ENCODE measurements at places on chromosomes 4 and X.

DNA sequence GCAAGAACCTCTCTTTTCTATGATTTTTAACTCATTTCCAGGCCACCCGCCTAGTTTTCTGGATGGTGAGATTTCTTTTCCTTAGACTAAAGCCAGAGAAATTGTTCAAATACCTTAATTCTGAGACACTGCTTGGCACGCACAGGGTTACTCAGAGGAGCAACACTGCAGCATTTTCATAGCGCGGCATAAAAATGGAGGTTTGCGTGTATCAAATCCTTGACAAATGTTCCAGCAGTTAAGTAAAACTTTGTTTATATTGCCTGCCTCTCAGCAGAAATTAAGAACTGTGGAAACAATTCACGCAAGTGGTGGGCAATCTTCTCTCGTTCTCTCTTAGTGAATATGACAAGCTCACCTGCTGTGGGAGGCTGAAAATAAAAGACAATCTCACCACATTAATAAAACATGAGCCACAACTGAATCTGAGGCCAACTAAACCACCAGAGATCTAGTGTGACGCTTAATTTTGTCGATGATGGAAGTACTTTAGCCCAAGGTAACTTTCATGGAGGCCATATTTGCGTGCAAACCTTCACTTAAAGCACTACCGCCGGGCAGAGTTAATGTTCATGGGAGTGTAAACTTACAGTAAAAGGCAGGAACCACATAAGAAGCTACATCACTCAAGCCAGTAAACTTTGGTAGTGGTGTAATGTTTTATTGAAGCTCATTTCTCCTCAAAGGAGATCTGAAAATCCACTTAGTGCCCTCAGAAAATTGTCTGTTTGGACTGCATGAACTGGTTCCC is 894.8 kb upstream of the EPHA5 start:
- no peak for DNase-seq

DNA sequence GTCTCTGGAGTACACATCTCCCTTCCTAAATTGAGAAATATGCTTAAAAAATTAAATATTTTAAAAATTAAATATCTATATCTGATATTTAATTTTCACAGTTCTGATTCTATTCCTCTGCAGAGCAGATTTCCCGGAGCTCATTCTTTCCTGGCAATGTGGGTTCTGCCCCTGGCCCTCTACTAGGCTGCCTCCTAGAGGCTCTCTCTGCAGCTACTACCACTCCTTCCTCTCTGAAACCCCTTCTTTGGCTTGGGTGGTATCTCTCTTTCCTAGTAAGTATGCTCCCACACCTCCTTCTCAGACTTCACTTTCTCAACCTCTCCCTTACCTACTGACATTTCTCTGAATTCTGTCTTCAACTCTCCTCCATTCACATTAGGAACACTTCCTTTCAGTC is 45.3 kb downstream of the RPGR start:
- no peak for DNase-seq

DNA sequence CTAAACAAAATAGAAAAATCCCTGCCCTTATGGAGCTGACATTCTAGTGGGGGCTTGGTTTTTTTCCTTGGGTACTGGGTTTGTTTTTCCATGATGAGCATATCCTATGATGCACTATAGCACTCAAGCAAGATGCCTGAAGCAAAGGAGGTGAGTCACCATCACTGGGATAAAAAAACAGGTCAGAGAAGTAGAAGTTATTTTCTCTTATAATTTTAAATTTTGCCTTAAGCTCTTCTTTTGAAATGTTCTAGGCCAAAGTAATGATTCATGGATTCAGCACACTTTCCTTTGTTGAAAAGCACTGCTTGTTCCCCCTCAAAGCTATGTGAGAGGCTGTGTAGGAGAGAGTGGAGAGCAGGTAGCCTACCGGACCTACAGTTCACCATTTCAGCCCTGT is 15.2 kb upstream of the CXCL2 start:
- no peak for DNase-seq

DNA sequence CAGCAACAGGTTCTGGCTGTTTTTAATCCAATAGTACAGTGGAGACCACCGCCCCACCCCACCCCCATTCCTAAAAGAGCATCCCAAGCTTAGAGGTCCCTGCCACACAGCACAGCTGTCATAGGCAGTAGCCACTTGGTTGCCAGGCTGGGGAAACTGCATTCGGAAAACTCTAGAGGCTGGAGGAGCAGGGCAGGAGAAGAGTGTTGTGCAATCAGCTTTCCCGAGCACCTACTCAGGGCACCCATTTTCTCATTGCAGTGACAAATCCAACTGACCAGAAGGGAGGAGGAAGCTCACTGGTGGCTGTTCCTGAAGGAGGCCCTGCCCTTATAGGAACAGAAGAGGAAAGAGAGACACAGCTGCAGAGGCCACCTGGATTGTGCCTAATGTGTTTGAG is 1.1 kb downstream of the CXCL1 start:
- DNase-seq = no peak

DNA sequence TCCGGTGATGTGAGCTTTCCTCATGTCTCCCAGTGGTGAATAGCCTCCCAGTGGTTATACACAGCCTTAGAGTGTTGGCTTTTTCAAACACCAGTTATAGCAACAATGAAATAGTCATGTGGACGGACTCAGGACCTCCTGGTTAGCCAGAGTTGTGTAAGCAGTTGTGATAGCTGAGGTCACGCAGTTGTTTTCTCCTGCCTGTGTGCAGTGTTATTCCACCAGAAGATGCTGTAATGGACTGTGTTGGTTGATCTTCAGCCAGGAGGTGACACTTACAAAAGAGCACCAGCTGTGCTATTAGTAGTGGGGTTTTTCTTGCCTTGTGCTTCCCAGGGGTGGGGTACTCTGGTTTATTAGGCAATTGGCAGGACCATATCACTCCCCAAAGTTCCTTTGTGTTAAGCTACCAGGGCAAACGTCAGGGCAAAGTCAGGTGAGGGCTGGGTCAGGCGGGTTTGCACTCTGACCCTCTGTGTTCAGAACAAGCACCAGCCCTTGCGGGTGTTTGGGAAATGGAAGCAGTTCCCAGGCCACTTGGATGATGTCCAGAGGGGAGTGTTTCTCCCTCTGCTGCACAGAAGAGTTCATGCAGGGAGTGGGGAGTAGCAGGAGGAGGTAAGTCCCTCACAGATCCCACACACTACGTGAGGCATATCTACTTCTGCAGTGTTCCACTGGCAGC is 252.6 kb downstream of the TMEM47 start:
- DNase-seq = no peak

DNA sequence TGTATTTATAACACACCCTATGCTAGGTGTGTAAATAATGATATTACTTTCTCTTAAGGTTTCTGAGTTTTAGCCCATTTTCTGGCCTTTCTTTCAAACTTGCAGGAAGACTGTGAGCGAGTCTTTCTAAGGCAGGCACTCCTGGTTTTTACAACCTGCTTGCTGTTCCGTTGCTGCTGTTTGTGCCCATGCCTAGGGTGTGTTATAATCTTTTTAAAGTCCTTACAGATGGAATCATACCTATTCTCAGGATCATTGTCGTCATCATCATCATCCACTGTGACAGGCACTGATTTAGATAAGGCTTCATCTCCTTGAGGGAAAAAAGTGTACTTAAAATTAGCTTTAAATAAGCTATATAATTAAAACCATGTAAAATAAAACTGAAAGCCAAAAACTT is 110.0 kb downstream of the ATRX start:
- DNase-seq = no peak

DNA sequence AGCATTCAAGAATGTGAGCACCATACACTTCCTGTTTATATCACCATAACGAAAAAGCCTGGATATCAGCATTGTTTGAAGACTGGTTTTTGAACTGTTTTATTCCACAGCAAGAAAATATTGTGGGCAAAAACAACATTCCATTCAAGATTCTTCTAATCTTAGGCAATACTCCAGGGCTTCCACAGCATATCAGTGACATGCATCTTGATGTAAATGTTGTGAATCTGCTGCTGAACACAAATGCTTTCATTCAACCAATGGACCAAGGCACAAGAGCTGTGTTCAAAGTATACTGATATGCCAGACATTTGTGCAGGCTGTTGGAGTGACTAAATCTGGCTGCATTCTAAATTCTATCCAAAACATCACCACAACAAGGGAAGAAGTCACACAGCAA is 260.1 kb upstream of the ETNPPL start:
- DNase-seq = no peak

DNA sequence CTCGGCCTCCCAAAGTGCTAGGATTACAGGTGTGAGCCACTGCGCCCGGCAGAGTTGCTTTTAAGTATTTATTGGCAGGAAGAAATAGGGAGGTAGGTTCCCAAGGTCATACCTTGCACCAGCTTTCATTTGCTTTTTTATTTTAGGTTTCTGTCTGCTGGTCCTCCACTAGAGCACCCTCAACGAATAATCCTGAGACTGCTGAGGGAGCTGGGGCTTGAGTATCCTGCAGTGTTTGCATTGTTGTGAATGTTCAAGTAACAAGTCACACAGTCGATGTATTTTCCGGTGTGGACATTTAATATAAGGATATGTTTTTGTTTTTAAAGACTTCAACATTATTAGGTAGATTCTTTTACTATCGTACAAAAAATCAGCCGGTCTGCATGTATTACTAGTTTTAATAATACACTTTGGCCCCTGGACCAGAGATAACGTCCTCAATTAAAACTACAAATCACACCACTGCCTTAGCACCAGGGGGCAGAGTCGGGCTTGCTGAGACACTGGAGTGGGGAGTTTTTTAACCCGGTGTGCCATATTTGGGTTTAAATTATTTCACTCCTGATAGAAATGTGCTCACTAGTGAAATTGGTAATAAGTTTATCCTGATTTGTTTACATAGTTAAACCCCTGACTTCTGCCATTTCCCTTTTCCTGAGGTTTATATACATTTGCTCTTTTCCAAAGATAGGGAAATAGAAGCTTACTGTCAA is 11.6 kb downstream of the SMIM20 start:
- peak; percentile 8 for DNase-seq

- no peak for DNase-seq
Measured at GRCh38 chr4:93649828-93650227, 178.7 kb upstream of the ATOH1 start.

- DNase-seq = no peak
Measured at GRCh38 chr4:94356444-94356843, 13.8 kb upstream of the HPGDS start.

DNA sequence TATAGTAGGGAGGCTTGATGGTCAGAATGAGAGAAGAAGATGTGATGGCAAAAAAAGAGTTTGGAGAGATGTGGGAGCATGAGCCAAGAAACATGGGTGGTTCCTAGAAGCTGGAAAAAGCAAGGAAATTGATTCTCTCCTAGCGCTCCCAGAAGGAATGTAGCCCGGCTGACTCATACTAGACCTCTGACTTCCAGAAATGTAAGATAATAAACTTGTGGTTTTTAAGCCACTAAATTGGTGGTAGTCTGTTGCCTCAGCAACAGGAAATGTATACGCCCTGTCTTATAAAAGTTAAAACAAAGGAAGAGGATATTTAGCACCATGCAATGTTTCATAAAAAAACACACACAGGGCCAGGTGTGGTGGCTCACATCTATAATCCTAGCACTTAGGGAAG is 182.7 kb upstream of the PCDH7 start:
- DNase-seq = no peak

GRCh38 chrX:155070975-155071693 is at the start of the genes BRCC3, CMC4 and MTCP1:
Gene BRCC3, plus strand, starts transcription at chrX:155071508. Its CDS starts 20 bp downstream, at chrX:155071528.
Gene CMC4, minus strand, starts transcription at chrX:155071136. Its CDS starts 7,113 bp downstream, at chrX:155064023.
Gene MTCP1, minus strand, starts transcription at chrX:155071136. Its CDS starts 5,126 bp downstream, at chrX:155066010.
- DNase-seq = peak; percentile 72

- DNase-seq = no peak
Measured at GRCh38 chrX:47633689-47634590, 4.2 kb upstream of the CFP start.

DNA sequence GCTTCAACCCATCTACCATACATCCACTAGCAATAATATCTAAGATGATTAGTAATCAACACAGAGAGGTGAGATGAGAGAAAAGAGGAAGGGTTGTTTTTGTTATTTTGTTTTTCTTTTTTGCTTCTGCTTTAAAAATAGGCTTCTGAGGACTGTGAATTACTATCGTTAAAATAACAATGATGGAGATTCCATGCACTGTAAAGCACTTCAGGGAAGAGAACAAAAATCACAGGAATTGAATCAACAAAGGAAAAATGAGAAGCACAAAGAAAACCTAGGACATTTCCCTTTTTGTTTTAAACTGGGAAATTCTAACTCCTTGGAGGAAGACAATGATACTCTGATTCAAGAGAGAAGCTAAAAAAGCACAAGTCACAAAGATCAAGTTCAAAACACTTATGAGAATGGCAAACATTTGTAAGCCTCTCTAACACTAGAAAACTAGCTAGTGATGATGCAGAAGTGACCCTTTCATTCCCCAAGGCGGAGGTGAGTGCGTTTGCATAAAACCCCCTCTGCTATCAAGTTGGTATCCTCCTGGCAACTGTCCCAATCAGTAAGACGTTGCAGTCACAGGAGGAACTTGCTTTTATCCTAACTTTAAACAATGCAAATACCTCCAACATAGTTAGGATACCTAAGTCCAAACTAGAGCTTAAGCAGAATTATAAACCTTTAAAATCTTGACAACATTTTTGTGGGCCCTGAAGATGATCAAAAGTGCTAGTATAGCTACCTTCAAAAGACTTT is 308.5 kb downstream of the CAMK2D start:
- no peak for DNase-seq

GRCh38 chr4:722169-722725 is 16.6 kb downstream of the PCGF3 start:
- DNase-seq = no peak

DNA sequence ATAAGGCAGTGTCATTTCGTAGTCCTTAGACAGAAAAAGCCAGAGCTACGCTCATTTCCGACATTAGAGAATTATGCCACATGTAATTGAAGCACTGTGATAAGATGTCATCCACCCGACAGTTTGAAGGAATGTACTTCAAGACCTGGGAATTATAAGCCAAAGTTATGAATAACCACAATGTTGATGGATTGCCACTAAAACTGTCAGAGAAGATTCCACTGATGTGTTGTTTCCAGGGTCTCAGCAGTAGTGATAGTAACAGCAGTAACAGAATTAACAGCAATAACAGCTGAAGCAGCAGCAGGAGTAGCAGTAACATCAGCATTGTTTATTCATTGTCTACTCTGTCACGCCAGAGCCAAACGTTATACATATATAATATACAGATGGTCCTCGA is 24.7 kb downstream of the RAB33A start:
- DNase-seq = no peak

DNA sequence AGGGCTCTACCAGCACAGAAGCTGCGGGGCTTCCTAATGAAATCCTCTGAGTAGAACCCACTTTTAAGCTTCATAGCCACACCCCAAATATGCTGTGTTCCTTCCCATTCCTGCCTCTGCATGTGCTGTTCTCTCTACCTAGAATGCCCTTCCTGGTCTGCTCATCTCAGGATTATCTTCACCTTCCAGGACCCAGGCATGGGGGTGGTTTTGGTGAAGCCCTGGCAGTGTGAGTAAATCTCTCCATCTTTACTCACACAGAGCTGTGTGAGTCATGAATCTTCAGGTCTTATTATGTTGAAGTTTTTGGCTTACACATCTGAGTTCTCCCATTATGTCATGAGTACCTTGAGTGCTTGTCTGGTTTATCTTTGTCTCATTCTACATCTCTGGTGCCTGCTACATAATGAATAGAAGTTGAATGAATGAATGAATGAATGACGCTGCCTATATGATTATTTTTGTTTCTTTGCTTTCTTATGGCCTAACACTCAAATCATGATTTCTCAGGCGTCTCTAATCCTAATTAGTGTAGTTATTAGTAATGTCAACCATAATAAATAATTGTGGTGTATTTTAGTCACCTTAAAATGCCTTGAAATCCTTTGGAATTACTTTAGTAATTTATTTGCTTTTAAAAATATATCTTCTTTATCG is 41.9 kb downstream of the HADH start:
- no peak for DNase-seq

- peak; percentile 1 for DNase-seq
Measured at GRCh38 chr4:45078201-45078600, 351.8 kb upstream of the GNPDA2 start.

- peak; percentile 27 for DNase-seq
Measured at GRCh38 chr4:145098675-145099037, 545 bp downstream of the ABCE1 start.
